ENCODE measurements at places on chromosomes 12 and 14.
A peak's percentile ranks its signal among the peaks of the same experiment; 100 is the strongest.

DNA sequence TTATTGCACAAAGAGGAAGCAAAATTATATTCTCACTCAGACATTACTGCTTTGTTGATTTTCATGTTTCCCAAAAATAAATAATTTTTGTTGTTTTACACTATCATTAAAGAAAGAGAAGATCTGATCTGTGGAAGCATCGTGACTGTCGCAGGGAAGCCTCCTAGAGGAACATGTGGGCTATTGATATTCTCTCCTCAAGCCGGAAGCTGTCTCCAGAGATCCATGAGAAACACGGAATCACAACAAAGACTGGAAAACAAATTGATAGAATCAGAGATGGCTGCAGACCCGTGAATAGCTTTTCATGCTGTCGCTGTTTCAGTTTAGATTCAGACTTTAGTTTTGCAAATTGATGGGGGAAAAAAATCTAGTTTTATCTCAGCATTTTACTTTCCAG, 235.2 kb upstream of the TMPO start:
- DNase-seq: no peak

DNA sequence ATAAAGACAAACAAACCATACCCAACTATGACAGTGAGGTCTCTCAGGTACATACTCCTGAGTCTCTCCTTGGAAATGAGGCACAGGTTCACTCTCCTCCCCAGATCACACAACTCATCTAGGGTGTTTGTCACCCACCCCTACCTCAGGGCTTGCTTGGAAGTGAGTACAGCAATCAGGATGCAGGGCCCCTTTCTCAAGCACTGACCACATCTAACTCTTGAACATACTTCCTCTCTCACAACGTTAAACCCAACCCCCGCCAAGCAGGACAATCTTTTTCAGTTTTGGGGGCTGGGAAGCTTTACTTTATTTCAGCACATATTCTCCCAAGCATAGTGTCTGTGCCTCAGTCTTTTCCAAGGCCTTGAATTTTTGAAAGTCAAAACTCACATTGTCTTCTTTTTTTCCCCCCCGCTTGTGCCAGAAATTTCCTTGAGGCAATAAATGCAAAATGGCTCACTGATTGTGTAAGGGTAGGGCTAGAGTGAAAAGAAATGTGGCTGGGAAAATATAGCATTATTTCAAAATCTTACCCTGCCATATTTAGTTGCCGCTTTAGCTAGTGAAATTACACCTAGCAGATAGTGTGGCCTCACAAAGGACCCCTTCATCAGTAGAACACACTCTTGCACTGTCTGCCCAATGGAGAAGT, 2.4 kb upstream of the GPR65 start:
- peak; percentile 69 for DNase-seq

- DNase-seq: no peak
Measured at GRCh38 chr14:46482200-46482599, 169.4 kb downstream of the RPL10L start.

- no peak for DNase-seq
Measured at GRCh38 chr12:108702595-108703320, 28.6 kb downstream of the CORO1C start.

GRCh38 chr12:106160915-106161314, 22.2 kb upstream of the NUAK1 start:
- no peak for DNase-seq

DNA sequence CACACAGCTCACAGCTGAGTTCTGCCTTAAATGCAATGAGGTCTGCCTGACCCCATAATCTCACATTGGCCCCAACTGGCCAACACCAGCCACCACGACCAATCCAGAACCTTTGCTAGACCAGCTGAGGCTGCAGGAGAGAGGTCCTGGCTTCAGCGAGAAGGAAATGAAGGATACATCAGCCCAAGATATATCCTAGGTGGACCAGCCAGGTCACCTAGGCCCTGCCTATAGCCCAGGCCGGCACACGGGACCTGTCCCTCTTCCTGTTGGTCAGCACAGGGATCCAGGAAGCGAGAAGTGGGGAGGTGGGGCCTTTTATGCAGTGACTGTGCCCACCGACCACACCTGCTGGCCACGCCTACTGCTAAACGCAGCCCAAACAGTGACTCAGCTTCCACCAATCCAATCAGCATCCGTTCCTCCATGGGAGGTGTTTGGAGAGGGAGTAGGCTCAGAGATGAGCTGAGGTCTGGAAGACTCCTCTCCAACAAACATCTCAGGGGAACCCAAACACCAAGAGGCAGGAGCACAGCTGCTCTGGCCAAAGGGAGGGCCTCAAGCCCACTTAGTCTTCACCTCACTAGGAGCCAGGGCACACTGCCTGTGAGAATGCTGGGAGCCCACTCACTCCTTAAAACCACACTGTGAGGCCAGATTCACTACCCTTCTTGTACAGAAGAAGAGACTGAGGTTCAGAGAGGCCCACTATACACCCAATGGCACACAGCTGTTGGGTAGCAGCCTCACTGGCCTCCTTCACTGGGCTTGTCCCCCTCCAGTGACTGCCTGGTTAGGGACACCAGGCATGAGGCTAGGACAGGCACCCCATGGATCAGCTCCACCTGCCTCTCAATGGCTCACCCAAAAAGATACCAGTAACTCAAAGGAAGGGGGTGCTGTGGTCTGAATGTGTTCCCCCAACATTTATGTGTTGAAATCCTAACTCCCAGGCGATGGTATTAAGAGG, 51.3 kb upstream of the PPP2R5C start:
- no peak for DNase-seq

DNA sequence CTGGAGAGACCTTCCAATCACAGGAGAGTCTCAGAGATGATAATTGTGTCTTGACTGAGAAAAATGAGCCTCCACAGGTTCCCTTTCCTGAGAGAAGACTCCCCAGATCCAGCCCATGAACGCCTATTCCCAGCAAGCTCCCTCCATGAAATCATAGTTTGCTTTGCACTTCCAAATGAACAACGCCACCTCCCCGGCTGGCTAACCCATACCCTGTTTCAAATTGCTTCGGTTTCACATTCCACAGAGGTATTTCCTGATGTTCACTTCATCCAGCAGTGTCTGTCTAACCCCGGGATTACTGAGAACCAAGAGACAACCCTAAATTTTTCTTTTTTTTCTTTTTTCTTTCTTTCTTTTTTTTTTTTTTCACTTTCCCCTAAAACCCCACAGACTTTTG, 124.1 kb upstream of the RFLNA start:
- DNase-seq: no peak
